ENCODE measurements at places on chromosomes 13 and 19.
A peak's percentile ranks its signal among the peaks of the same experiment; 100 is the strongest.

- no peak for DNase-seq
Measured at GRCh38 chr13:43797869-43798268, 11.1 kb upstream of the ENOX1 start.

DNA sequence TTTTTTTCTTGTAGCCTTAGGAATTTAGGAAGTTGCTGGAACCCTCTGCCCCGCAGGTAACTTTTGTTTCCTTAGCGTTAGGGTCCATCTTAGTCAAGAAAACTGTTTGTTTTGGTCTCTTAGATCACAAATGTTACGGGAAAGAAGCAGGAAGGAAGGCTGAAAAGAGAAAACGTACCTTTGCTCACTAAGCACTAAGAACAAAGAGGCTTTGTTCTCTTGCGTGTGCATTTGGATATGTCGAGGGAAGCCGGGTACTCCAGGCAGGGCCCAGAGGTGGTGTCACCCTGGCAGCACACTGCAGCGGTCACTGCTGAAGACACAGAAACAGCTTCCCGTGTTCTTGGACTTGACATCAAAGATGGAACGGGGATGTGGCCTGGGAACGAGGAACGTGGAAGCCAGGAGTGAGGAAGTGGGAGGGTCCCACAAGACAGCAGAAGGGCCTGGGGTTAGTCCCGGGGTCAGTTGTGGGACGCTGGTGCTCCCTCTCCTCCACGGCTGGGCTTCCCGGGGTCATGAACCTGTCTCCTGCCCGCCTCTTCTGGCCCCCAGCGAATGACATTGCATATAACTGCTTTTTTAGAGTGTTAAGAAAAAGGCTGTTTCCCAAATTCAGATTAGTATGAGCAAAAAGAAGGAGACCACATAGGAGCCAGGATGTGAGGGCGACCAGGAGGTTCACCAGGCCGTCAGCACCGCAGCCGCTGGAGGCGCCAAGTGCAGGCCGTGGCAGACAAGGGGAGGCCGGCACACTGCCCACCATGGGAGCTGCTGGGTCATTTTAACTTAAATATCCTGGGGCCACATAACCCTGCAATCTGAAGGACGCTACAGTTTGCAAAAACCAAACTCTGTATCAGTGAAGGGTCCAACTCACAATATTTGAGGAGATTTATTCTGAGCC is 31.6 kb downstream of the ATP11A start:
- DNase-seq, result no peak

GRCh38 chr13:75395066-75395465 is 86.9 kb downstream of the TBC1D4 start:
- peak; percentile 31 for DNase-seq

- DNase-seq, result no peak
Measured at GRCh38 chr19:11016631-11017030, 55.8 kb downstream of the SMARCA4 start.

GRCh38 chr19:17322854-17323253 is 11.8 kb downstream of the ANO8 start:
- no peak for DNase-seq

- DNase-seq, result no peak
Measured at GRCh38 chr13:88144580-88144979, 473.4 kb downstream of the SLITRK5 start.

DNA sequence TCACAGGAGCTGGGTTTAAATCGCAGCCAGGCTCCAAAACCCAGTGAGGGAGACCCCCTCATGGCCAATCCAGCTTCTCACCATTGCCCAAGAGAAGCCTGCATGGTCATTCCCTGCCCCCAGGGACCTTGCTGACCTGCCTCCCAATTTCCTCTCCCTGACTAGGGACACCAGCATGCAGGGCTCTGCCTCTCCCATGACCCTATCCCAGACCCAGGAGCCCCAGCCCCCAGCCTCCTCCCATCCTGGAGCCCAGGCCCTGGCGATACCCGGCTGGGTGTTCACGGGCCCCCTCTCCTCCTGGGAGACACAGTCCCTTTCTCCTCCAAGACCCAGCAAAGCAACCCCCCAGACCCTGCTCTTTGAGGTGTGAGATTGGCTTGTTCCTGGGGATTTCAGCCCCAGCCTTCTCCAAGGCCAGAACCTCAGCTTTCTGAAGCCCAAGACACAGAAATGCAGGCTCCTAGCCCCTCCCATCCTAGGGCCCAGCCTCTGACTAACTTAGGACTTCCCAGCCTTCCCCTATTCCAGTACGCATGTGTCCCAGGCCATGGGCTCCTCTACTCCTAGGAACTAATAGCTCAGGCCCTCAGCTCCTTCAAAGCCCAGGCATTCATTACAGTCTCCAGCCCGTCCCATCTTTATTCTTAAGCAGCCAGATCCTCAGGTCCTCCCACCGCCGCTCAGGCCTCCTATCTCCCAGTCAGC is 1.1 kb downstream of the GYS1 start:
- DNase-seq, result no peak

- no peak for DNase-seq
Measured at GRCh38 chr19:55643887-55644176, 383 bp downstream of the ZNF581 start.

DNA sequence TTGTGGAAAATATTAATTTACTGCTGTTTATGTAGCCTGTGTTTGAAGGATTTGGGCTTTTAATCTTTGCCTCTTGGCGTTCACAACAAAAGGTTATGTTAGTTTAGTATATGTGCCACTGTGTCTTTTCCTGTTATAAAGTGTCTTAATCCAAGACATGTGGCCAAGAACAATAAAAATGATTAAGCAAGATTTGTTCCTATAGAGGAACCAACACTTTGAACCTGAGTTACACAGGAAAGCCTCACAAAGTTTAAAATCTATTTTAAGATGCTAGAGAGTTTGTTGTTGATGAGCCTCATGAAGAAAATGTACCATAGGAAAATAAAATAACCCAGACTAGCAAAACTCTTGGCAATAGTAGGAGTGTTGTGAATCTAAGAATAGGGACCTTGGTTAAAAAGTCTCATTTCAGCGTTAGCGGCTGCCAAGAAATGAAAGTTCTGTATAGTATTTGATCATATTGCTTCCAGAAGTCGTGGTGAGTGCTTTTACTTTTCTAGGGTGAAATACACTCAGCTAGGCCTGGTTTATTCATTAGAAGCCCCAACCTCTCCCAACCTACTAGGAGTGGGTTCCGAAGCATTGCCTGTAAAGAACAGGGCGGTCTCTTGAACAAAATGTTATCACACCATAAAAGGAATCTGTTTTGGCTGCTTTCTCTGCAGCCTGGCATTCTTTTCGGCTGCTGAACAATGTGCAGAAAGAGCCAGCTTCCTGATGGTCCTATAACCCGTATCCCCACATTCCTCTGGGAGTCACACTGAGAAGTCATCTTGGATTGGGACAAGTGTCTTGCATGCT is 102.6 kb downstream of the LRCH1 start:
- DNase-seq, result no peak

DNA sequence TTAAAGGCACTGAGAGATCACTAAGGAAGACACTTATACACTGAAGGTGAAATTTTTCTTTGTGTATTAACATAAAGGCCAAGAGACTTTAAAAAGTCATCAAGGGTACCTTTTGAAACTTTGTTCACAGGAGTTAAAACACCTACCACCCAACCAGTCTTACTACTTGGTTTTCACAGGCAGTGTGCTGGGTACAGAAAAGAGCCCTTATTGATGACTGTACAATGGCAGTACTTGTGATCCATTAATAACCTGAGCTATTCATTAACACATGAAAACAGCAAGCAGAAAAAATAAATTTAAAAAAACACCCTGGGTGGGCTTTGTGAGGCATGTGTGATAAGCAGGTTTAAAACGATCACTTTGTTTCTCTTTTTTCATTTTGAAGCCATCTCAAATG is 148.9 kb downstream of the TBC1D4 start:
- DNase-seq, result no peak

- no peak for DNase-seq
Measured at GRCh38 chr13:40484101-40484800, 182.2 kb downstream of the FOXO1 start.

DNA sequence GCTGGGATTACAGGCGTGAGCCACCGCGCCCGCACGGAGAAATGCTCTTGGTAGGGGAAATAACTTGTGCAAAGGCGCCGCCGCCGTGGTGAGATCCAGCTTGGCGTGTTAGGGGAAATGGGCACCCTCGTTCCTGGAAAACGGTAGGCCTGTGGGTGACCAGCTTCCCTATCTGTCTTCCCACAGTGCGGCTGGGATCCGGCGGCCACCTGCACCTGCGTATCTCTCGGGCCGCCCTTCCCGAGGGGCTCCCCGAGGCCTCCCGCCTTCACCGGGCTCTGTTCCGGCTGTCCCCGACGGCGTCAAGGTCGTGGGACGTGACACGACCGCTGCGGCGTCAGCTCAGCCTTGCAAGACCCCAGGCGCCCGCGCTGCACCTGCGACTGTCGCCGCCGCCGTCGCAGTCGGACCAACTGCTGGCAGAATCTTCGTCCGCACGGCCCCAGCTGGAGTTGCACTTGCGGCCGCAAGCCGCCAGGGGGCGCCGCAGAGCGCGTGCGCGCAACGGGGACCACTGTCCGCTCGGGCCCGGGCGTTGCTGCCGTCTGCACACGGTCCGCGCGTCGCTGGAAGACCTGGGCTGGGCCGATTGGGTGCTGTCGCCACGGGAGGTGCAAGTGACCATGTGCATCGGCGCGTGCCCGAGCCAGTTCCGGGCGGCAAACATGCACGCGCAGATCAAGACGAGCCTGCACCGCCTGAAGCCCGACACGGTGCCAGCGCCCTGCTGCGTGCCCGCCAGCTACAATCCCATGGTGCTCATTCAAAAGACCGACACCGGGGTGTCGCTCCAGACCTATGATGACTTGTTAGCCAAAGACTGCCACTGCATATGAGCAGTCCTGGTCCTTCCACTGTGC is 2.4 kb downstream of the GDF15 start:
- peak; percentile 35 for DNase-seq

GRCh38 chr19:56377105-56377924 is 16.0 kb downstream of the ZNF582 start:
- DNase-seq, result no peak

- DNase-seq, result no peak
Measured at GRCh38 chr13:33466262-33466661, 180.7 kb upstream of the STARD13 start.

DNA sequence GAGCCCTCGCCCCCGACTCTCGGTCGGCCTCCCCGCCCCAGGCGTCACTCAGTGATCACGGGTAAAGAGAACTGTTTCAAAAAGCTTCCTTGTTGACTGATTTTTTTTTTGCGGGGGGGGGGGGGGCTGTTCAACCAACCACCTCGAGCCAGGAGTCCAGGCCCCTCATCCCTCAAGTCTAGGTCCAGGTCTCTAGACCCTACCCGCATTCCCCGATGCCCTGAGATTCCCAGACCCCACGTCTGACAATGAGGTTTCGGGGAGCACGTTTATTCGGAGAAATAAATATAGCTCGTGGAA is 4.3 kb downstream of the HRC start:
- no peak for DNase-seq

DNA sequence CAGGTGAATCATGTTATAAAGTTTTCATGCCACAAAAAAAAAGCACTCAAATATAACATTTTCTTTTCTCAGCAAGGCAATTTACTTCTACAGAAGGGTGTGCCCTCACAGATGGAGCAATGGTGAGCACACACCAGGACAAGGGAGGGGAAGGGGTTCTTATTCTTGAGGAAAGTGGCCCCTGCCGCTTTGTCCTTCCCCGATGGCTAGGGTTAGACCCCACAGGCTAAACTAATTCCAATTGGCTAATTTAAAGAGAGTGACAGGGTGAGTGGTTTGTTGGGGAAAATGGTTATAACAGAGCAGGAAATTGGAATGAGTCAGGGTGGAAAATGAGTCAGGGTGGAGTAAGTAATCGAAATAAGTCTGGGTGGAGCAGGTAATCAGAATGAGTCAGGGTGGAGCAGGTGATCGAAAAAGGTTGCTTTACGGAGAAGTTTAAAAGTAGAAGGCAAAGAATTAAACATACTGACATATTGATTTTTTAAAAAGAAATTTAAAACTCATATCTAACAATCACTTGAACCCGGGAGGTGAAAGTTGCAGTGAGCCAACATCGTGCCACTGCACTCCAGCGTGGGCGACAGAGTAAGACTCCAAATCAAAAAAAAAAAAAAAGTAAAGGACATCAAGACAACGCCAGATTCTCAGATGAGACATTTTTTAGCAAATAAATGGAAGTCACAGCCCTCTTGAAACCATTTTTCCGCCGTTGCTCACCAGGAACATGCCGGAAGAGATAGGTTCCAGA is 813 bp downstream of the ZNF562 start:
- no peak for DNase-seq

DNA sequence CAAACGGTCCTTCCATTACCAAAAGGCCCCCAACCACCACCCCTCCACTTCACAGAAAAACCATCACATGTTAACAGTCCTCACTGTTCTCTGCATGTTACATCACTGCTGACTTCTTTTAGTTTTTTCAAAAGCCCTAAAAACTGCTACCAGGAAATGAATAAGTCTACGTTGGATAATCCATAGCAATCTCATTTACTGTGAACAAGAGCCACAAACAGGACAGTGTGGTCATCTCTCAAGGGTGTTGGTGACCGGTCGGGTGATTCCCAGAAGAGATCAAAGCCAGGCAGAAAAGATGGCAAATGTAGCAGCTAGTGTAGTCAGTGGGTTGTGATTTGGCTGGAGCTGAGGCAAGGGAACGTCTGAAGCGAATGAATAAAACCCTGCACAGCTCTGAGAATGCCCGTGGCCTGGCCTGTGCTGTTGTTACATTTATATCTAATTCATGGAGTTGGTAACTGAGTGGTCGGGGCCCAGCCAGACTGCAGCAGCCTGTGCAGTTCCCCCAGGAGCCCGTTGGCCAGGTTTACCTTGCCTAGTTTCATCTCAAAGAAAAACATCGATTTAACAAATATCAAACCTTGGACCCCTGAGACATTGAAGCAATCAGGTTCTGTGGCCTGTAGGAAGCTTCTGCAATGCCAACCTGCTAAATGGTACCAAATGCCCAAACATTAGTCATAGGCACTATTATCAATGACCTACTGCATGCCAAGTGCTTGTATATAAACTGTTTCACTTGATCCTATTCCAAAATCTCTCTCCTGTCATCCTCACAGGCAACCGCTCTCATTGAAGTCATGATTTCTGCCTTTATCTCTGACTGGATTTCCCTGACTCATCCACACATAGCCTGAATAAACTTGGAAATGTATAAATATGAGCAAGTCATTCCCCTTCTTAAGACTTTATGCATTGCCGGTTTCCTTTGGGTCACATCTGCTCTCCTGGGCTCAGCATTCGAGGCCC is 153.8 kb upstream of the SERP2 start:
- DNase-seq, result no peak

GRCh38 chr19:47408156-47408938 is 11.0 kb downstream of the MEIS3 start:
- no peak for DNase-seq

- DNase-seq, result no peak
Measured at GRCh38 chr19:54434112-54434872, 14.7 kb upstream of the LENG8 start.

- no peak for DNase-seq
Measured at GRCh38 chr19:16077984-16078758, 1.9 kb downstream of the TPM4 start.

GRCh38 chr19:40616178-40616577 is 15.0 kb downstream of the LTBP4 start:
- DNase-seq, result no peak

- peak; percentile 67 for DNase-seq
Measured at GRCh38 chr19:18340190-18340989, at the start of gene PGPEP1. PGPEP1 (plus strand) TSS chr19:18340598; CDS start chr19:18340682, 84 bp downstream.

GRCh38 chr19:18443831-18444230 is 5.9 kb upstream of the ISYNA1 start:
- DNase-seq, result no peak

- no peak for DNase-seq
Measured at GRCh38 chr13:112526146-112526853, 61.7 kb downstream of the TUBGCP3 start.
